ENCODE measurements at places on chromosomes 4 and X.

- no peak for DNase-seq
Measured at GRCh38 chr4:91958596-91958995, 345.2 kb upstream of the GRID2 start.

DNA sequence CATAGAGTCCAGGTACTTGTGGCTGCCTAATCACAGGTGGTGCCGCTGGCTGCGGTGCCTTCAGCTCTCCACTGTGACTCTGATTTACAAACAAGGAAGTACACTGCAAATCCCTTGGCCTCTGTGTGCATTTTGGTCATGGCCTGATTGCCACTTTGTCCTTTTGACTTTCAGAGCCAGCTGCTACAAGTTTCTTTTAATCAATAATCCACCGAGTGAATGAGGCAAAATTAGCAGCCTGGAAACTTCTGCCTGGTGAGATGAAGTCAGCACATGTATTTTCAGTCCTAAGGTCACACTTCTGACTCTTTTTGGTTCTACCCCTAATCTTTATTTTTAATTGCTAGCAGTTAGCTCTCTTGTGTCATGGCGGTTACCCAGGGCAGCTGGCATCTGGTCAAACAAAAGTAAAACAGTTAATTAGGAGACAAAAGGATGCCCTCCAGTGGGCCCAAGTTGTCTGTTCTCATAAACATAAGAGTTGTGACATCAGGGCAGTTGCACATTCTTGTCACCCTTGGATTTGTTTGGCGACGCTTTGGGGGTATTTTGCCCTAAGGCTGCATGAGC, 62.3 kb upstream of the LNX1 start:
- DNase-seq = peak; percentile 12

GRCh38 chrX:152136312-152136711, 2.1 kb downstream of the MAGEA10 start:
- DNase-seq = no peak

DNA sequence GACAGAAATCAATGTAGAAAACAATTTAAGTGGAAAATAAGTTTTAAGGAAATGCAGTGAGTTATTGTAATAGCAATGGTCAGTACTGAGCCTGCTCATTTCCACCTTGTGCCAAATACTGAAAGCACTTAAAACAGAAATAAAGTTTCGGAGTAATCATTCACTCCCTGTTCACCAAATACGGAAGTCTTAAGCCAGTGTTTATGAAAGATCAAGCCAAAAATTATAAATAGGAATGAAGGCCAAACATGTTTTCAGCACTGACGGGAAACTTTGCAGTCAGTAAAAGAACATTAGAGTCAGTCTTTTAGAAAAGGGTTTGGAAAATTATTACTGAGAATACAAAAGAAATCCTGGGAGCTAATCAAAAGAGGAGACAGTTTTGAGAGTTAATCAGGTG, 178.6 kb downstream of the DMD start:
- no peak for DNase-seq

GRCh38 chrX:1928805-1929204, 313.9 kb downstream of the ASMT start:
- DNase-seq = no peak

DNA sequence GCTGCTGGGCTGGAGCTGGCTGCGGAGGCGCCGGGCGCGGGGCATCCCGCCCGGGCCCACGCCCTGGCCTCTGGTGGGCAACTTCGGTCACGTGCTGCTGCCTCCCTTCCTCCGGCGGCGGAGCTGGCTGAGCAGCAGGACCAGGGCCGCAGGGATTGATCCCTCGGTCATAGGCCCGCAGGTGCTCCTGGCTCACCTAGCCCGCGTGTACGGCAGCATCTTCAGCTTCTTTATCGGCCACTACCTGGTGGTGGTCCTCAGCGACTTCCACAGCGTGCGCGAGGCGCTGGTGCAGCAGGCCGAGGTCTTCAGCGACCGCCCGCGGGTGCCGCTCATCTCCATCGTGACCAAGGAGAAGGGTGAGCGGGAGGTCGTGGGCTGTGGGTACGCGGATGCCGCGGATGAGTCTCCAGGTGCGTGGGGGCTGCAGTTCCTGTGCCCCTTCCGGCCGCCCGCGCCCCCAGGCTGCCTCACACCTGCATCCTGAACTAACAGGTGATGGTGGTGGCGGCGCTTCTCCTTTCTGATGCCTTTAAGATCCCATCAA, 499 bp downstream of the CYP2U1 start:
- DNase-seq = no peak

- DNase-seq = peak; percentile 62
Measured at GRCh38 chrX:86002076-86002896, 45.1 kb downstream of the CHM start.

GRCh38 chr4:74117024-74117534, 18.1 kb upstream of the CXCL2 start:
- DNase-seq = peak; percentile 90

- DNase-seq = no peak
Measured at GRCh38 chr4:120685756-120686278, 236.7 kb downstream of the PRDM5 start.

GRCh38 chr4:11626066-11626465, 197.4 kb upstream of the HS3ST1 start:
- no peak for DNase-seq

GRCh38 chr4:165111906-165112367, 723 bp downstream of the TMEM192 start:
- DNase-seq = no peak

- DNase-seq = peak; percentile 52
Measured at GRCh38 chrX:35890699-35891098, 28.8 kb upstream of the CFAP47 start.

Measured in ELR (cell line).